GM23338 (cell line): ENCODE measurements at places on chromosomes 13 and 19.

DNA sequence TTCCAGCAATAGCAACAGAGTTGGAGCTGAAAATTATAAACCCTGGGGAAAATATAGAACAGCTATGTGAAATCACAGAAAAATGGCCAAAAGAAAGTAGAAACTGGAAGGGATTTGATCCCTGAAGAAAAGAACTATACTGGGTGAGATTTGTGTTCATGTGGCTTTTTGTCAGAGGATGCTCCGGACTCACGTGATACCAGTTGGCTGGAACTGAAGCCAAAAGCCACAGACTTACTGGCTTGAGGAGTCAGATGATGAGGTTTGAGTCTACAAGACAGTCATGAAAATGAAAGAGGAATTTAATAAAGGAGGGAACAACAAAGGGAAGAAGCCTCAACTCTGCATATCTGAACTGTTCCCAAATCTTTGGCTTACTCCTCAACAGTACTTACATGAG lies 427.1 kb downstream of the GPC5 start:
- DNase-seq: no peak

DNA sequence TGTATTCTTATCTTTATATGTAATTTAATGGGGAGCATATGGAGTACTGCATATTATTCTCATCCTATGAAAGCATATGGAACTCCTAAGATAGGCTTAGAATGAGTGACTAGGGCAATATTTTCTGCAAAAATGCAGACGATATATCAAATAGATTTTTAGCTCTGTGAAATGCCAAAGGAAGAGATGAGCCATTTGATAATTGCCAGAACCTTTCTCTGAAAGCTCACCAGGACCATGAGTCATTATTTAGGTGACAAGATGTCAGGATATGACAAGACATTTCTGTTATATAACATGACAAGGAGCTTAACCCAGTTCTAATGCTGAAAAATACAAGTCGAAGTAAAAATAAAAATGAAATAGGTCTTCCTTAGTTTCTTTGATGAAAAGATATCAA lies 145.0 kb downstream of the SLITRK6 start:
- DNase-seq: no peak

DNA sequence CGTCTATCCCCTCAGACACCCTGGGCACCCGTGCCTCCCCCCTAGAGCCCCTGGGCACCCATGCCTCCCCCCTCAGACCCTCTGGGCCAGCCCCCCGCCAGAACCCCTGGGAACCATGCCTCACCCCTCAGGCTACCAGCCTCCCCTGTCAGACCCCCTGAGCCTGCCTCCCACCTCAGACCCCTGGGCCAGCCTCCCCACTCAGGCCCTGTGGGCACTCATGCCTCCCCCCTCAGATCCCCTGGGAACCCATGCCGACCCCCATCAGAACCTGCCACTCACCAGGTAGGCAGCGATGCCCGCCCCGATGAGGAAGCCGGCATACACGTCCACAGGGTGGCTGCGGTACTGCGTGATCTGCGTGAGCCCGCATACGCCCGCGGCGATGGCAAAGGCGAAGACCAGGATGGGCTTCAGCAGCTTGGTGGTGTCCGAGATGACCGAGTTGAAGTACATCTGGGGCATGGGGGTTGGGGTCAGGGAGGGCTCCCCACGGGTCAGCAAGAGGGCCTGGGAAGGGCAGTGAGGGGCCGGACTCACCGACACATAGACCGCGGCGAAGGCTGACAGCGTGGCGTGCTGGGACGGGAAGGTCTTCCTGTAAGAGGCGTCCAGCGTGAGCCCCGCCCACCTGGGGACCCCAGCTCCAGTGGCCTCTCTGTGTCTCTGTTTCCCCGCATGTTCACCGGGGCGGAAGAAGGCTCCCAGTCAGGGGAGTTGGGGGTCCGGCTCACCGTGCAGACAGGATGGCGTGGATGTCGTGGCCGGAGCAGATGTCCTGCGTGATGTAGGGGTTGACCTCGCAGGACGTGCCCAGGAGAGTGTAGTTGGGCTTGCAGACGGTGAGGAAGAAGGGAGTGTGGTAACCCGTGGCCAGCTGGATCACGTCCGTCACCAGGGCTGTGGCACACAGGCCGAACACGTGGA lies 7.3 kb downstream of the PLPPR3 start:
- DNase-seq: peak; percentile 33

DNA sequence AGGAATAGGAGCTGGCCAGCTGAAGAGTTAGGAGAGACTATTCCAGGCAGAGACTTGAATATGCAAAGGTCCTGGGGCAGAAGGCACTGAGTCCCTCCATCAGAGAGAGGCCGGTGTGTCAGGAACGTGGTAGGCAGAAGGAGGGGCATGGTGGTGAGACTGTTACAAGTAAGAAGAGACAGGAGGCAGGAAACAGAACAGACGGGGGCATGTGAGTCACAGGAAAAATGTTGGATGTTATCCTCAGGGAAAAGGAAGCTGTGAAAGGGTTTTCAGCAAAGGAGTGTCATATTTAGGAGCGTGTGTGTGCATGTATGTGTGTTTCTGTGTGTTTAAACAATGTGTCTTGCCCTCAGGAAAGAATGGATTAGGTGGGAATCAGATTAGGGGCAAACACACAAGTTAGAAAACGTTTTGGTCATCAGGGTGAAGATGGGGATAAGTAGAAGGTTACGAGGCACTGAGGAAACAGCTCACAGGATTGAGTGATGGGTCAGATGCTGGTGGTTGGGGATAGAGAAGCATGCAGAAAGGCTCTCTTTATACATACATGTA lies 1.1 kb downstream of the EDDM13 start:
- DNase-seq: no peak

- DNase-seq: no peak
These were observed 62.6 kb downstream of the MYH14 start for GRCh38 chr19:50266041-50266440.

- no peak for DNase-seq
These were observed 2.2 kb downstream of the PRR22 start for GRCh38 chr19:5782322-5782721.

GRCh38 chr19:12754465-12755196 lies 3.0 kb downstream of the BEST2 start:
- peak; percentile 34 for DNase-seq

GRCh38 chr19:36215276-36216123 lies 594 bp downstream of the ZNF146 start:
- DNase-seq: peak; percentile 51

DNA sequence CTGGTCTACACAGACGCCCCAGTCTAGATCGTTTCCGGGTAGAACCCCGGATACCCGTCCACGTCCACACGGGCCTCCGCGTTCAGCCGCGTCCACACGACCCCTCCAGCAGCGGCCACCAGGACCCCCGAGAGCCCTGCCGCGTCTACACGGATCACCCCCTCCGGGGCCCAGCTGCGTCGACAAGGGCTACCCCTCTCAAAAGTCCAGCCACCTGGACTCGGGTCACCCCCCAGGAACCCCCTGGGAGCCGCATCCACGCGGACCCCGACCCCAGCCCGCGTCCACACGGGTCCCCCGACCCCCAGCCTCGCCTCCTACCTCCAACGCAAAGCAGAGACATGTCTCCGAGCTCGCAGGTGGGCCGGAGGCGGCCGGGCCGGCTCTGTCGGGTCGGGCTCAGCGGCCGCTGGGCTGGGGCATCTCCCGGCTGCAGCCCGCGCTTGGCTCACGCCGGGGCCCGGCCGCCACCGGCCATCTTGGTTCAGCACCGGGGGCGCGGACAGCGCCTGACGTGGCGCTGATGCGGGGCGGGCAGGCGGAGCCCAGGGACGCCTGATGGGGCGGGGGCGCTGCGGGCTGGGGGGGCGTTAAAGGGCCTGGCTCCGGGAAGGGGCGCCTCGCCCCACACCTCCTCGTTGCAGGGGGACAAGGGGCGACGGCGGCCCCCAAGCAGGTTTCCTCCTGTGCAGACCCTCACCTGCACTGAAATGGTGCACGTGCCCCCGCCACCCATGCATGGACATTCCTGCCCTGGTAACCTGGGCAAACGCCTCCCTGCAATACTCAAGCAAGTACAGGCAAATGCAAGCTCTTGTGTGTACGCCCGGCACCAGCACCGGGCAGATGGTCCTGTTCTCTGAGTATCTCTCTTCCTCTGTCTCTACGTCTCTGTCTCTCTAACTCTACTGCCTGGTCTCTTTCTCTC lies at the start of gene UNC13A:
Gene UNC13A, minus strand, starts transcription at position 498 of the 928 bp plus-strand sequence. Its CDS starts 155 bp downstream, at position 343.
- peak; percentile 88 for DNase-seq

DNA sequence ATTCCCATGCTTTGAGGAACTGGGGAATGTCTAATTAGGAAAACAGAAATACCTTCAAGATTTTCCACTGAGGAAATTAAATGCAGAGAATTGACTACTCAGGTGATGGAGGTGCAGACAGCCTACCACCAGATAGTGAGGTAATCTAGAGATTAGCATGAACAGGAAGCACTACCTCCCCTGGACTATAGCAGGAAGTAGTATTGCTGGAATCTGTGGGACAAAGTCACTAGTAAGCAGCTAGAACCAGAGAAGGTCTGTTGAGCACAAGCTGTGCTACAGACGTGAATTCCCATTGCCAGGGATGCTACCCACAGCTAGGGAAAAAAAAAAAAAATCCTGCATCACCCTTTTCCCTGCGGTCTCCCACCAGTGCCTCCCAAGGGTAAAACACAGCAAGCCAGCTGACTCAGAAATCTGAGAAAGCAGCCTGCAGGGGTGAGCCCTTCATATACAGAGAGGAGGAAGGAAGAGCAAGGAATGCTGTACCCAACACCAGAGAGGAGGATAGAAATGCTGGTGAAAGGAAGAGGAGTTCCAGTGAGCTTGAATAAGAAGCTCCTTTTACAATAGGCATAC lies 10.2 kb downstream of the ENOX1 start:
- DNase-seq: peak; percentile 31

- no peak for DNase-seq
These were observed 42.7 kb upstream of the MIR17HG start for GRCh38 chr13:91304741-91305140.

DNA sequence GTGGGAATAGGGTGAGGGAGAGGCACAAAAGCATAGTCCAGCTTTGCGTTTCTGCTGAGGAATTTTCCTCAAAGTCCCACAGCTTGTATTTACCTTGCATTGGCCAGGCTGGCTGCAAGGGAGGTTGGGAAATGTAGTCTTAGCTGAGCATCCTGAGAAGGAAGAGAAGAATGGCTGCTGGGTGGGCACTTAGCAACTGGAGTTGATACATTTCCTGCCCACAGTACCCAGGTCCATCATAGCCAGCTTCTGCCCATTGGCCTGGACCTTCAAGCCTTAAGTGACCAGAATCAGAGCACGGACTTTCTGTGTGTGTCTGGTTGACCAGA lies 112.4 kb downstream of the SIPA1L3 start:
- DNase-seq: peak; percentile 38

DNA sequence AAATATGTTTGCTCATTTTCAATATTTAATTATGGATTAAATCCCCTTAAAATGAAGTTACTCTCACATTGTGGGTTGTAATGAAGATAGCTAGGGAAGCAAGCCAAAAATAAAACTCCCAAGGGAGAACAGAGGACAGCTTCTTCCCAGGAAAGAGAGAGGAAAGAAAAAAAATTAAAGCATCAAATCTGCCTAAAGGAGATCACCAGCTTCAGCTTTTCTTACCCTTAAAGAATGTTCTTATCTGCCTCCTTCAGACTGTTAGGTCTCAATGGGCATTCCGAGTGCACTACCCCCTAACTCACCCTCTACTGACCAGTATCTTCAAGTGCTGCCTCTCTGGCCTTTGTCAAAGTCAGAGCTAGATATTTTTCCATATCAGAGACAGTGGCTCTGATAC lies 55.2 kb downstream of the XPO4 start:
- peak; percentile 33 for DNase-seq

GRCh38 chr13:34822650-34823049 lies 119.4 kb upstream of the NBEA start:
- no peak for DNase-seq

GRCh38 chr13:94494026-94494425 lies 14.5 kb upstream of the DCT start:
- peak; percentile 5 for DNase-seq

DNA sequence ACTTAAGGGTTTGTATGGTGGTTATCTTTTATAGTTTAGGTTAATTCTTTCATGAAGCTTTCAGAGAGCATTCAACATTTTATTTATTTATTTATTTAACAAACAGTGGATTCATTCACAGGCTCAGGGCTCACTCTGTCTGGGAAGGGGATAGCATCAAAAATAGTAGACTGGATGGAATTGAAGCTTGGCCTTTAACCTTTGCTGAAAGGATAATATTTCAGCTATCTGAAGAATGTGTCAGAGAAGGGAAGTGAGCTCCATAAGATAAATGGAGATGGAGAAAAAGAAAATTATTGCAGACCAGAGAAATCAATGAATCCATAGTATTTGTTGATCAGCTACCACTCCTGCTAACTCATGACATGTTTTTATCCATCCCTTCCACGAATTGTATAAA lies 305.6 kb downstream of the COG6 start:
- DNase-seq: no peak

DNA sequence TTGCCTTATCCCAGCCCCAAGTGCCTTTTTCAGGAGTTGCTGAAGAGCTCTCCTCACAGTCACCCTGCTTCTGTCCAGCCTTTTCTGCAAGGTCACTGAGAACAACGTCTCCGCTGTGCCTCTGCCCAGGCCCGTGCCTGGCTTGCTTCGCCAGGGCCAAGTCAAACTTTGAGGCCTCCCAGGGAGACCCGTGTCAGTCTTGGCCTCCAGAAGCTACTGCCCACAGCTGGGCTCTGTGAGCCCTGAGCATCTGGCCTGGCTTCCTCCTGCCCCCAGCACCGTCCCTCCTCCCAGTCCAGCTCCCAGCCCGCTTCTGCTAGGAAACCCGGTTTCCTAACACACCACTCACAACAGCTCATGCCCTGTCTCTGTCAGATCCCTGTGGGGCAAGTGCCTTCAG lies 165.9 kb downstream of the TEX29 start:
- no peak for DNase-seq

GRCh38 chr19:10678813-10679212 lies 22.4 kb upstream of the QTRT1 start:
- DNase-seq: no peak

DNA sequence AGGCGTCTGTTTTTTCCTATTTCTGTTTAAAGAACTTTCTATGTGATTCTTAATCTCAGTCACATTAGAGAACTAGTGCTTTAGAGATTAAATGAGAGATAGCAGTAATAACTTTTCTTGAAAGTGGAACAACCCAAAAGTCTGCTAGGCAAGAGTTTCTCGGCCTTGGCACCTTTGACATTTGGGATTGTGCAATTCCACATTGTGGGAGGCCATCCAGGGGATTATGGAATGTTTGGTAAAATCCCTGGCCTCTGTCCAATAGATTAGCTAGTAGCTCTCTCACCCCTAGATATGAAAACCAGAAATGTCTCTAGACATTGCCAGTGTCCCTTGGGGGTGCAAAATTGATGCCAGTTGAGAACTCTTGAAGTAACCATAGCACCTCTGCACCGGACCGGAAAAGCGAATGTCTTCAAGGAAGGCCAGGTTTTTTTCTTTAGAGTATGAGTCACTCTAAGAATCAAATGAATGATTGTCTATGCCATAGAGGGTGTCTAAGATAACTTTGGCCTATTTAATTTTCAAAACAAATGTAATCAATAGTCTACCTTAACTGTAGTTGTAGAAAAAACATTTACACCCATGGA lies 45.0 kb upstream of the IL17D start:
- DNase-seq: no peak

DNA sequence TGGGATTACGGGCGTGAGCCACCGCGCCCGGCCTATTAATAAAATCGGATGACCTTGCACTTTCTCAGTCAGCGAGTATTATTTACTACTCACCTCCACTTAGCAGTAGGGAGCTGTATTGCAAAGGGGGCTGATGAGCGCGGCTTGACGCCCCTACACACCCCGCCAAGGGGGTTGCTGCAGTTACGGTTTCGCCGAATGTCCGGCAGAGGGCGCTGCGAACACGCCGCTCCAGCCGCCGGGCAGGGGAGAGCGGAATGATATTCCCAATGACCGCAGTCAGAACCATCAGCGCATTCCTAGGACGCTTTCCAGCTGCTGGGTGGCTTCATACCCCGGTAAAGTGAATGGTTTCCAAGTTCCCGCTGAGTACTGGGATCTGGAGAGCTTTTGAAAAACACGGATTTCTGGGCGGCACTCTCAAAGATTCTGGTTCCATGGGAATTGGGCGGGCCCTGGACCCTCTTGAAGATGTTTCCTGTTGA lies 30.0 kb upstream of the TPT1 start:
- peak; percentile 93 for DNase-seq
